Stimulated activated CD4-positive, alpha-beta T cell treated with anti-CD3 and anti-CD28 coated beads, TNF-alpha, amount 100 ng/mL, for 1 hour (primary cell): ENCODE measurements at places on chromosomes 12 and 14.

DNA sequence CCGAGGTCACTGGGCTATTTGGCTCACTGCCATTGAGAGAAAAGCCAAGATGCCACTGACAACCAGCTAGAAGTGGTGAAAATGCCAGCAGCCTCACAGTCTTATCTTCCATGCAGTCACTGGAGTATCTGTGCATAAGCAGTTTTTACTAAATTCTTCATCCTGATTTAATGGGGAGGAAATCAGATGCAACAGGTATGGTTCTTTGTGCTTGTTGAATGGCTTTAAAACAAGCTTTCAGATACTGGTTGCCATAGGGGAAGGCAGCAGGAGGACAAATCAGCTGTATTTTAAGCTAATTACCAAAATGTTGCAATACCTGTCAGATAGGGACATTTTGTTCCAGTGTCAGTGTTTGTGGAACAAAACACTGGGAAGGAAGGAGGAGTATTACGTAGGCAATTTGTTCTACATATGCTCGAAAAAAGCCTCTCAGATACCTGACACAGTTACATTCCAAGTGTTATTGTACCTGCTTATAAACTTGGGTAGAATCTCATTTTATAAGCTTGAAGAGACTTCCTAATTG is 54.1 kb upstream of the ARHGAP5 start:
- DNase-seq, result no peak

GRCh38 chr14:50308363-50308915 is 3.6 kb downstream of the L2HGDH start:
- no peak for DNase-seq

GRCh38 chr12:14326699-14327098 is 38.8 kb upstream of the ATF7IP start:
- no peak for DNase-seq

- no peak for DNase-seq
These were observed 35.5 kb upstream of the TSPAN9 start for GRCh38 chr12:3041558-3042164.

DNA sequence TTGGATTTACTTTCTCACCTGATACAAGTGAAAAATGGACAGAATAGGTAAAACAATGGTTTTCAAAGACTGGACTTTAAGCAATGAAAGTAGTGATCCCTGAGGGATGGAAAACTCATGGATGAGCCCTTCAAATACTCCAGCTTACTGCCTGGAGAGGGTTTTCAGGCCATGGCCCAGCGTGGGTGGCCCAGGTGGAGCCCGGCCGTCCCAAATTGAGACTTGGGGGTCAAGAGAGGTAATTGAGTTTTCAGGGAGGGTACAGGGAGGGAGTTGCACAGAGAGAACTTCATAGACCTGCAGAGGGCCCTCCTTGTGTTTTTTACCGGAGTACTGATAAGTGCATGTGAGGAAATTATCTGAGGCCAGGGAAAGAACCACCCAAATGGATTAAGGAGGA is 37.2 kb downstream of the RAN start:
- no peak for DNase-seq

DNA sequence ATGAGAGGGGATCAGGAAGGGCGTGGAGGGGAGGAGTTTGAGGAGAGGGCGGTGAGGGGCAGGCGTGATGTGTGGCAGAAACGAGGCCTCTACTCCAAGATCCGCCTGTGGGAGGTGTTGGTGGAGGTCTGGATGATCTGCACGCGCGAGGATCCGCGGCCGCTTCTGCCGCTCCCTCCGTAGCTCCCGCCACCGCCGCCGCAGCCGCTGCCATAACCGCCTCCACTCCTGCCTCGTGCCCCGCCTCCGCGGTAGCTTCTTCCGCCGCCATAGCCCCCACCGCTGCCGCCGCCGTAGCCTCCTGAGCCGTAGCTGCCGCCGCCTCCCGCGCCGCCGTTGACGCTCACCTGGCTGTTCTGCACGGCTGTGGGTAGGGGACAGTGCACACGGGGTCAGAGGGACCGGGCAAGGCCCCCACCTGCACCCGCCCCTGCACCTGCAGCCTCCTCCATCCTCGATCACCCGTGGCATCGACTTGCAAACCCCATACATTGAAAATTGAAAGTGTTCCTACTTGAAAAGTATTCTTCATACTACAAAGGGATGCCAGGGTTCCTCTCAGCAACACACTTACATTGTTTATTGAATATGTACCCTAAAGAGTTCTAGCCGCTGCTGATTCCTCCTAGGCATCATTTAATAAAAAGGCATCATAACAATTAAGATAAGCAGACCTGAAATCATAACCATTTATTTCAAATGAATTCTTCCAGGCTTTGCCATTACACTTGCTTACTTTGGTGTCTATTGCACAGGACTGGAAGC is 11.1 kb upstream of the KRT1 start:
- DNase-seq, result peak; percentile 20

DNA sequence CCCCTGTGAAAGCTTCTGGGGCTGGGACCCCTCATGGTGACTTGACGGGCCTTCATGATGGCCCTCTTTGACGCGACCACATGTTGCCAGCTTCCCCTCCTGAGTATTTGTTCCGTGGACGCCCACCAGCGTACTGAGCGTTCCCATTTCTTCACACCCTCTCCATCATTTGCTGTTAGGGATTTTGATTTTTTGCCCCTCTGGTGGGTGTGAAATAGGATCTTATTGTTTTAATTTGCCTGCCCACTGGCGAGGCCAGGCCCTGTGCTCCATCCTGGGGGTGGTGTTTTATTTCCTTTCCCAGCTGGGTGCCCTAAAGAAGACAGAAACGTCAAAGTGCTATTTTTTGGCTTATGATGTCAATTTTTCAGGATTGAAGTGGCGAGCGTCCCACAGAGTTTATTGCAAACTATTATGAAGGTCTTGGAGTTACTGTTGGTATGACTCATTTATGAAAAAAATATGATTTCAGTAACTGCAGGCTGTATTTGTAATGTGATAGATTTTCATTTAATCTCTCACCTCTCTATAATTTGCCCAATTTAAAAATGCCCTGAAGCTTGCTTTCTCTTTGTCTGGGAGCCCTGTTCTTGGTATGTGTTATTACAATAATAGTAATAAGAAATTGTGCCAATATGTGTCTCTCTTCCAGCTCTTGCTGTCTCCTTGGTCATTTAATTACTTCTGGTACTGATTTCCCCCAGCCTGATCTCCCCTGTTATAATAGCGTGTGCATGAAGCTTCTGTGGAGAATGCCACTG is 99.6 kb downstream of the SLC25A47 start:
- no peak for DNase-seq

DNA sequence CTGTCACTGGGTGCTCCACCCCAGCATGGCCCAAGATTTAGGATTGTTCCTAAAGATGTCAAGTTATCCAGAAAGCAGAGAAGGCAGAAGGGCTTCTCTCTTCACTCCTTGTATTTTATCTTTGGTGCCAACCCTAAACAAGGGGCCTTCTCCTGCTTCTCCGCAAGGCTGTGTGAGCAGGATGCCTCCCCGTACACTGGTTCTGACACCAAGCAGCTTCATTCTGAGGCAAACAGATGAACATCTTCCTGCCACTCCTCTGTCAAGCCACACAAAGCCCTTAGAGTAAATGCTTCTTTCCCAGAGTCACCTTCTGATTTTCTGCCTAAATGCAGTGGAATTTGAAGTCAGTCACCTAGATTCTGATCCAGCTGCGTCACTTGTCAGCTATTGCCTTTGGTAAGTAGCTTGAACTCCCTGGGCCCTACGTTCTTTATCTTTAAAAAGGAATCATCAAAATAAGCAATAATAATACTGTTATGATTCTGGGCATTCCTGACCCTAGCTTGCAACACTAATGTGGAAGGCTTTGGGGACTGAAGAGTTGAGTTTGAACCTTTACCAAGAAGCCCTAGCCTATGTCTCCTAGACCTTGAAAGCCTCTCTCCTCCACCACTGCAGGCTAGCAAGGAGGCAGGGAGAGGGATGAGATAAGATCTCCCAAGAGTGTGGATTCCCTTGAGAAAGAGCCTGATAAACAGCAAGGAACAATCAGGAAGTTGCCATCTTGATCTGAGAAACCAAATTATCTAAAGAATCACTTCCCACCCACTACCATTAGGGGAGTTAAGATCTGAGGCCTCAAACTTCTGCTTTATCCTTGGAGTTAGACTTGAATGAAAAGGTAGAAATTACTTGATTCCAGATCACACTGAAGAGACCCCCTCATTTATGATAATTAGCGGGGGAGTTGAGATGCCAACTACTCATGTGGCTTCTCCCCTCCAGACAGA is 5.7 kb downstream of the KRT73 start:
- DNase-seq, result no peak

GRCh38 chr12:41336041-41336549 is 148.0 kb downstream of the PDZRN4 start:
- DNase-seq, result no peak

DNA sequence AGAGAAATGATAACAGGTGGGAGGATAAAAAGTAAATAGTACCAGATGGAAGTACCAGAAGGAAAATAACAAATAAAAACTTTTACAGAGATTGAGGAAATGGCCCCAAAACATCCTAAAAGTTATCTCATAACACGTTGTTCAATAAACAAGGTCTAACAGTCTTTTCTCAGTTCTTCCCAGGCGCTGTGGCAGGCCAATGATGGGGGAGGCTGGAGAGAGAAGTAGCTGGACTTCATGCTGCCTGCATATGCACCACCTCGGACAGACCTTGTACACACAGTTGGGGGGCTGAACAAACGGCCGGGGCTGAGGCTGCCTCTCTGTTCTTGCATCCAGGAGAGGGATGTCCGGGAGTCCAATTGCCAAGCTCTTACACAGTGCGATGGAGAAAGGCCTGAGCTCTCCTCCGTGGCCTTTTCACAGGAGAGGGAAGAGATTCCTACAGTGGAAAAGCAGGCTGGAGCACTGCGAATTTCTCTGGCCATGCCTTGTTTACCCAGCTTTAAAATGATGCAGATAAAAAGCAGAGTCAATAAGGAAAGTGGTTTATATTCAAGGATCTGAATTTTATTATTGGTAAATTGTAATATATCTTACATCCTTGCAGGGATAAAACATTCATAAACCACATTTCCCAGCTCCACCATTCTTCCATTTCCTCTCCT is 109.8 kb downstream of the PHLDA1 start:
- DNase-seq, result no peak

- DNase-seq, result no peak
These were observed 19.5 kb upstream of the GOLGA5 start for GRCh38 chr14:92774572-92774971.

- no peak for DNase-seq
These were observed 197.5 kb upstream of the TMEM132C start for GRCh38 chr12:128069359-128069997.

DNA sequence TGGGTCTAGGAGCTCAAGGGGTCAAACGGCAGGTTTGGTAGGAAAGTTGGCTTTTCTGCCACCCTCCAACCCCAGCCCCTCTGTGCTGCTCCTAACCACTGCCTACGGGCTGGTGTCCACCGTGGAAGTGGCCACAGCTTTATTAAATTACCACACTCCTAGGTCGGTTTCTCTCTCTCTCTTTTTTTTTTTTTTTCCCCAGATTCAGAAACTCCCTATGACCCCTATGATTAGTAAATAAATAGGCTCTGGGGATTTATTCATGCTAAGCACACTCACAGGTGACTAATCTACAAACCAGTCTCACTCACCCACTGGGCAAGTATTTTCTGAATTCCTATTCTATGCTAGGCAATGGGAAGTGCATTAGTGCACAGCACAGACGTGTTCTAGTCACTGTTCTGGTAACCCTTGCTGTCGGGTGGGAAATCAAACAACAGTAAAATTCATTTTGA is 8.7 kb upstream of the DDX47 start:
- no peak for DNase-seq

DNA sequence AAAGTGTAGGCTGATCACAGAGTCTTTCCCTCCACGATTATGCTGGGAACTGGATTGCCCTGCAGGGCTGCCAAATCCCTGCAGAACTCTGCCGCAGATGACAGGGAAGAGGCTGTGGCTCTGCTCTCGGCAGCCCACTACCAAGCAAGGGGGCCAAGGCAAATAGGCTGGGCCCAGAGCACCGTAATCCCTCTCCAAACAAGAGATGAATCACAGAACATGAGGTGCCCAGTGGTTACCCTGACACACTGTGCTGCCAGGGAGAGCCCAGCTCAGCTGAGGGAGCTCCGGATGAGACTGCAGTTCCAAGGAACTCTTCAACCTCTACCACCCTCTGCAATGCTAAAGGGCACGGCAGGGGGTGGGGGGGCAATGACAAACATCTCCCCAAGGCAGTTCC is 33.9 kb downstream of the STON2 start:
- DNase-seq, result no peak

GRCh38 chr14:69643430-69644200 is 32.2 kb downstream of the SUSD6 start:
- peak; percentile 53 for DNase-seq

- DNase-seq, result no peak
These were observed 88.2 kb downstream of the TMX1 start for GRCh38 chr14:51328064-51328771.

DNA sequence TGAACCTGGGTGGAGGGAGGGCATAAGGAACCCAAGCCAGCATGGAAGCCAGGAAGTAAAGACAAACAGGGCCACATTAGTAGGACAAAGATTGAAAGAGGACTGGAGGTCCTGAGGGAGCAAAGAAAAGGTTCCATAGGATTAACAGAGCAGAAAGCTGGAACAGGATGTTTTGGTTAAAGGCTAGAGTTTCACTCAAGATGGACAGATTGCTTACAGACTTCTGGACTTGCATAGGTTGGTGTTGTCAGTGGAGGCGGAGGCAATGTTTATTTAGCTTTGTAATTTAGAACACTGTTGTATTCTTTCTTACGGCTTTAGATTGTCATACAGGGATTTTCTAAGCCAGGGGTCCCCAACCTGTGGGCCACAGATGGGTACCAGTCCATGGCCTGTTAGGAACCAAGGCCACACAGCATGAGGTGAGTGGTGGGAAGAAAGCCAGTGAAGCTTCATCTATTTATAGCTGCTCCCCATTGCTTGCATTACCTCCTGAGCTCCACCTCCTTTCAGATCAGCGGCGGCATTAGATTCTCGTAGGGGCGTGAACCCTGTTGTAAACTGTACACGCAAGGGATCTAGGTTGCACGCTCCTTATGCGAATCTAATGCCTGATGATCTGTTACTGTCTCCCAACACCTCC is 31.3 kb downstream of the ZNF664 start:
- no peak for DNase-seq

DNA sequence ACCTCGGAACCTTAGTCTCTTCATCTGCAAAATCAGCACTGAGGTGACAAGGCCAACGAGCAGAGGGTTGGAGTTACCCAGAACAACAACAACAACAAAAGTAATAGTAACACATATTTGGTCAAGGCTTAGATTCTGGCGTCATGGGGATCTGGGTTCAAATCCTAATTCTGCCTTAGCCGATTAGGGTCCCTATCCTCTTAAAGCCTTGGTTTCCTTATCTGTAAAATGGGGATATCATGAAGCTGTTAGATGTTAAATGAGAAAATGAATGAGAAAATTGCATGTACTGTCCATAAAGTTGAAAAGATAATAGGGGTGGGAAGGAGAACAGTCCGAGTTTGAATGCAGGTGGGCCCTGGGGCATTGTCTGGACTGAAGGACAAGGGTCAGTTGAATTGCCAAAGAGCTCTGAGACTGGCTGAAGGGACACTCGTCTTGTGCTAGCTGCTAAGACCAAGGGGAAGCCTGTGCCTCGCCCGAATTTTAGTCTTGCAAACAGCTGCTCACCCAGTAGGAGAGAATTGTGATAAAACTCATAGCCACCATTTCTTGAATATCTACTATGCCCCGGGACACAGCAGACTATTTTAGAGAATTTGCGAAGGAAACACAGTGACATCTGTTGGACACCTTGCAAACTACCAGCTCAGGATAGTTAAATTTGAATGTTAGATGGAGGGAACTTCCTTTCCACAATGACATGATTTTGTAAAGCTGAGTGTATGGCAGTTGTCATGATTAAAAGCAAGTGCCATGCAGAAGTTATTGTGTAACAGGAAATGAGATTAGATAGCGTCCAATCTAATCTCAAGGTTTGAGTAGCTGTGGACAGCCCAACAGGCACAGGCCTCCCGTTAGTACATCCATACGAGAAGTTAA is 6.8 kb upstream of the HNF1A start:
- DNase-seq, result no peak
